Stimulated activated CD4-positive, alpha-beta T cell treated with anti-CD3 and anti-CD28 coated beads, Interleukin-4, amount 100 ng/mL, for 4 hours (primary cell): ENCODE measurements at places on chromosomes 2 and 18.

- DNase-seq = no peak
These were observed 477.7 kb downstream of the DCDC2C start for GRCh38 chr2:4181062-4181461.

DNA sequence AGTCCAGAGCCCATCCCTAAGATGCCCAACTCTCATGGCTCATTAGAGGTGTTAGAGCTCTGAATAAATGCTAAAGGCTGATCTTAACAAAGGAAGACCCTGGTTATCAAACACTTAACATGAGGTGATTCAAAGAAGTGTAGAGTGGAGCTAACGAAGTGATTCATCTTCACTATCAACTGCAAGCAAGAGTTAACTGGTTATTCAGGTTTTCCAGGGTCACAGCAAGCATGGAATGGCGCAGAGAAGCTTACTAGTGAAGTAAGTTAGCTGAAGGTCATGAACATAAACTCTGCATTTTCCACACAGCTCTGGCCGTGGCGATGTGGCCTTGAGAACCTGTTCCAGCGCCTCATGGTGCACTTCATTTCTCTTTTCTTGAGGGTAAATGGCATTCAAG, 17.0 kb downstream of the RND3 start:
- DNase-seq = no peak

GRCh38 chr2:232504438-232504837, 15.8 kb upstream of the PRSS56 start:
- no peak for DNase-seq

DNA sequence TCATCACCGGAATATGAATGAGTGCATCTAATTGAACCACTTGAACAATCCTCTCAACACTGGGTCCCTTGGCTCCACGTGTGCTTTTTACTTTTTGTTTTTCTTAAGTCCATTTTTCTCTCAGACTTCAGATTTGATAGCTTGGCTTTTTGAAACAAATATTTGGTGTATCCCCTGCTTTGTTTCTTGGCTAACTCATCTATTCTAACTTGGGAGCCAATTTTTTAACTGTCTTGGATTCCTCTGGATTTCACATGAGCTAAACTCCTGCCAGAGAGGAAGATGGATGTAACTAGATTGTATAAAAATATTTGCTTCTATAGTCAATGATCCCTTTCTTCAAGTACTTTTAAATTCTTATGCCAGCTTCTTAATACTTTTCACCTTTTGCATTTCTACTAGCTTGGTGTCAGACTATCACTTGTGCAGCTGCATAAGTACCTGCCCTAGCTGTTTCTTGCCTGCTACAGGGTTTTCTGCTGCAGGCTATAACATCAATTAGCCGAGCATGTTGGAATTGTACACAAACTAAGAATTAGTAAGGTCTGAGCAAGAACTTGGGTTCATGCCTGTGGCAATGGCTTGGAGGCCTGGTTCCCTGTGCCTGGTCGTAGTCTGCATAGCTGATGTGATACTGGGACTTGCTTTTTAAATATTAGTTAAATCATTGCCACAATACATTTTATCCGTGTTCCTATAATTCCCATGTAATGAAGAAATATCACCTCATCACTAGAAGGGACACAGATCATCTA, 281.5 kb downstream of the EN1 start:
- DNase-seq = no peak

GRCh38 chr2:219300022-219300421, 9.2 kb downstream of the PTPRN start:
- DNase-seq = no peak

- DNase-seq = no peak
These were observed 45.3 kb upstream of the PSME4 start for GRCh38 chr2:54015798-54016699.

- no peak for DNase-seq
These were observed 27.4 kb downstream of the MARCHF4 start for GRCh38 chr2:216344950-216345300.

GRCh38 chr2:183011743-183012142, 26.5 kb downstream of the NCKAP1 start:
- DNase-seq = no peak

- no peak for DNase-seq
These were observed 150.0 kb upstream of the MYCN start for GRCh38 chr2:15790326-15790725.

DNA sequence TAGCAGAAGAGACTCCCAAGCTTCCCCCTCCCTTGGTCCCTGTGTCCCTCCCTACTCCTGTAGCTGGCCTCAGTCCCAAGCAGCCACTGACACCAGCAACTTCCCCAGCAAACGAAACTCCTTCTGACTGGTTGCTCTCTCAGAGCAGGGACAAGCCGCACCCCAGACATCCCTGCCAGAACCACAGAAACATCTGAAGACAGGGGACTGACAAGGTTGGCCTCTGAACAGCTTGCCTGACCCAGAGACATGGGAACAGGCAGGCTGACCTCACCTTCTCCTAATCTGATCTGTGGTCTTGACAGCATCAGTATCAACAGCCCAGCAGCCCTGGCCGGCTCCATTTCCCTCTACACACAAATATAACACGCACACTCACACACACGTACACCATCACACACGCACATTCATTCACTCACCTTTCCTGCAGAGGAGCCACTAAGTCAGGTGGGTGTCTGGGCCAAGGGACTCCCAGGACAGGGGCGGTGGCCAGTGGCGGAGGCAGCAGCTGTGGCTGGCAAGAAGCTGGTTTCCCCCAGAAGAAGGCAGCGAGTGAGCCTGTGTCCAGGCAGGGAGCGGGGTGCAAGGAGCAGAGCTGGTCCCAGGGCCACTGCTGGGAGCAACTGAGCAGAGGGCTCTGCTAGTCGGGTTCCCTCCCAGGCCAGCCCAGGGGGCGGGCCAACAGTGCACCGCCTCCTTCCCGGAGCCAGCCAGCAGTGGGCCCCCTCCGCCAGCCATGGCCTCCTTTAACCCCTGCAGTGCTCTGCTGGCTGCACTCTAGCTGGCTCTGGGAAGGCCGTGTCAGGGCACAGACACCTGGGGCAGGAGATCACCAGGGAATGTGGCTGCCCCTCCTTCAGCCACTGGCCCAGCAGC, 59.1 kb downstream of the TNS1 start:
- DNase-seq = no peak

GRCh38 chr18:10166164-10166807, 252.5 kb downstream of the VAPA start:
- DNase-seq = no peak

DNA sequence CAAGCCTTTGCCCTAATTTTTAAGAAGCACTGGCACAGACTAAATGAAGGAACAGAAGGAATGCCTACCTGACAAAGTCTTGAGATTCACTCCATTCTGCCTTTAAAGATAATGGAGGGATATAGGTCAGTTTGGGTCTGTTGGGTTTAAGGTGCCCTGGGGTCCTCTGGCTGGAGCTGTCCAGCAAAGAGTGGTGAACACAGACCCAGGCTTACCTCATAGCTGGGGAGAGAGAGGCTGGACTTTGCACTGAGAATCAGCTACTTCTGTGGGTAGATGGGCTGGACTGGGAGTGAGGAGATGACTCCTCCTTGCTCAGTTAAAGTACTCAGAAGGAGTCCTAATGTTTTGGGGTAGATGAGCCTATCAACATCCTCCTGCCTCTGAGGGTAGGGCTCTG, 64.4 kb upstream of the CXCR4 start:
- no peak for DNase-seq

- no peak for DNase-seq
These were observed 31.9 kb downstream of the CNGA3 start for GRCh38 chr2:98378196-98378595.

- no peak for DNase-seq
These were observed 118.6 kb upstream of the PGAP1 start for GRCh38 chr2:197045115-197045514.

GRCh38 chr2:70527447-70528080, 26.1 kb downstream of the TGFA start:
- DNase-seq = no peak

GRCh38 chr2:122263746-122264145, 508.3 kb downstream of the TSN start:
- DNase-seq = no peak

- peak; percentile 19 for DNase-seq
These were observed 11.7 kb upstream of the CXCR4 start for GRCh38 chr2:136129601-136130000.

DNA sequence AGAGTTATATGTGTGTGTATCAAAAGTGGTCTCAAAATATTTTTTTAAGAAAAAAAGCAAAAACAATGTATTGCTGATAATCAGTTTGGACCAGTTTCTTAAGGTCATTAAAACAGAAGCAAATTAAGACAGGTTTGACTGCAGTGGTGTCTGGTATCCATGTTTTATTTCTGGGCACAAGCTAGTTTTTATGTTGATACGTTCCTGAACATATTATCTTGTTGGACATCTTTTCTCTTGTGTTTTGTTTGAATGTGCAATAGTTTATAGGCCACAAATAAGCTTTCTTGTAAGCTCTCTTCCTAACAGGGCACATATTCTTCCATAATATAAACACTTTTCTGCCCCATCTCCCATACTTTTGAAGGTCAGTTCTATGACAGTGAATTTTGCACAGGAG, 74.6 kb upstream of the FAM117B start:
- no peak for DNase-seq

GRCh38 chr2:150169237-150169629, 318.2 kb downstream of the RND3 start:
- DNase-seq = no peak

GRCh38 chr18:74784752-74785151, 187.1 kb downstream of the ZNF407 start:
- DNase-seq = no peak

DNA sequence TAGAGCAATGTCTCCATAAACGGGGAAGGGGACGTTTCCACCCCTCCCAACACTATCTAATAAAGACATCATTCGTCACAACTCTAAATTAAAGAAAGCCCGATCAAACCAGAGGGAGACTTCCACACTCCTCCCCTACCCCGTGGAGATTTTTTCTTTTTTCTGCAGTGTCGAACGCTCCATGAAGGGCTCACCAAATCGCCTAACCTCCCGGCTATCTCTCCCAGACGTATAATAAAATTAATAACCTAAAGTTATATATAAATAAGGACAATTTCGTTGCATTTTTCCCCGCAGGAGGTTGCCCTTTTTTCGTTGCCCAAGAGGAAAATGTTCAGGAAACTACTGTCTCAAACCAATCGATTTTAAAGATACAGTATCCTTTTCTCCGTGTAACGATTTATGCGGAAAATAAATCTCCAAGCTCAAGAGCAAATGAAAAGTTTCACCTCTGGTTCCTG, 2.4 kb downstream of the EVX2 start:
- no peak for DNase-seq

GRCh38 chr2:101655702-101656422, 41.6 kb upstream of the MAP4K4 start:
- no peak for DNase-seq

GRCh38 chr2:204110751-204111516, 174.4 kb downstream of the ICOS start:
- DNase-seq = no peak

- DNase-seq = no peak
These were observed 35.1 kb upstream of the ACVR1 start for GRCh38 chr2:157911246-157911645.

GRCh38 chr18:23460285-23461273, 7.5 kb downstream of the RIOK3 start:
- no peak for DNase-seq

DNA sequence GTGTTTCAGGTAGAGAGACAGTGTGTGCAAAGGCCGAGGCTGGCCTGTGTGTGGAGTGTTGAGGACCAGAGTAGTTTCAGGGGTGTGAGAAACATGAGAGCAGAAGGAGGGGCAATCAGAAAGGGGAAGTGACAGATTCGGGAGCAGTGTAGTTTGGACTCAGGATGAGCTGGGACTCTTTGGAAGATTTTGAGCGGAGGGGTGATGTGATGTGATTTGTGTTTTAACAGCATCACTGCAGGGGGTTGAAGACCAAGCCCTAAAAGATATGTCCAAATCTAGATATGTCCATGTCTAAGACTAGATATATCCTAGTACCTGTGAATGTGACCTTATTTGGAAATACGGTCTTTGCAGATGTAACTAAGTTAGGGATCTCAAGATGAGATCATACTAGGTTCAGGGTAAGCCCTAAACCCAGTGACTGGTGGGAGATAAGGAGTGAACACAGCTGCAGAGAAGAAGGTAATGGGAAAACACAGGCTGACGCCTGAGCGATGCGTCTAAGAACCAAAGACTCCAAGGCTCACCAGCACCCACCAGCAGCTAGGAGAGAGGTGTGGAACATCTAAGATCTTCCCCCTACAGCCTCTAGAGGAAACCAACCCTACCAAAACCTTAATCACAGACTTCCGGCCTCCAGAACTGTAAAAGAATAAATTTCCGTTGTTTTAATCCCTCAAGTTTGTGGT, 38.5 kb upstream of the MYO3B start:
- no peak for DNase-seq

GRCh38 chr2:215487002-215487372, 51.1 kb upstream of the FN1 start:
- no peak for DNase-seq

GRCh38 chr2:27572998-27573429, 9.8 kb upstream of the ZNF512 start:
- no peak for DNase-seq

DNA sequence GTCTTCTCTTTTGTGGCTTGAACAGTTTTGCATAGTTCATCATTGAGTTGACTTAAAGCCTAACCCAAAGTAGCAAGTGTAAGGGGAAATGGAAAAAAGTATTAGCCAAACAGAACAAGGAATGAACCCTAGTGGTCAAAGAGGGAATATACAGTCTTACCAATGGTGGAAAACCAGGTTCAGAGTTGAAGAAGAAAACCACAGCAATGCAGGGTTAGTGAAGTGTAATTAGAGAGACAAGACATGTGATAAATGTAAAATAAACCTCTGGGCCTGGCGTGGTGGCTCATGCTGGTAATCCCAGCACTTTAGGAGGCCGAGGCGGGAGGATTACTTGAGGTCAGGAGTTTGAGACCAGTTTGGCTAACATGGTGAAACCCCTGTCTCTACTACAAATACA, 2.4 kb downstream of the TTN start:
- DNase-seq = no peak

- no peak for DNase-seq
These were observed 78.0 kb upstream of the SERTAD2 start for GRCh38 chr2:64731746-64732145.

DNA sequence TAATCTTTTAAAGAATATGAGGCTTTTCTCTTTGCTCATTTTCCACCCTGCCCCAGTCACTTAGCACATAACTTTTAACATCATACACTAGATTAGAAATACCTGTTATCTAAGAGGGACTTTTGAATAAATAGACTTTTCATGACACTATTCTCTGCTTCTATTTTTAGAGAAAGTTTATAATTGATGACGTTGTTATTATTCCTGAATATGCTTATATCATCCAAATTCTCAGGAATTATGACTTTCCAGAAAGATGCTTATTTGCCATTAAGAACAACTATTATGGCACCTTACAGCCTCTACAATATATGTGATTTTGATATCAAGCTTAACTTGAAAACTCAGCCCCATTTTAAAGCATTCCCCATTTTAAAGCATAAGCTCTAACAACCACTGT, 11.4 kb downstream of the TMEFF2 start:
- no peak for DNase-seq

DNA sequence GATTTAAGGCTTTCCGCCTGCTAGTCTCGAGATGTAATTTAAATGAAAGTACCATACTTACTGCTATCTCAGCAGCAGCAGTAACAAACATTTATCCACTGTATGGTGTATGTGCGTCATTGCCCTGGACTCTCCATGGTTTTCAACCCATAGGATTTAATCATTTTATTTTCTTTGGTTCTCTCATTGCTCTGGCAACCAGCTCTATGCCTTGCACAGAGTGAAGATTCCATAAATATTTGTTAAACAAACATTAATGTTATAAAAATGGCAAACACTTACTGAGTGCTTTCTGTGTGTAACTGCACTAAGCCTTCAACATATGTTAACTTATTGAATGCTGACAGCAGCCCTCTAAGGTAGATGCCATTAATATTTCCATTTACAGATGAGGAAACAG, 1.3 kb upstream of the LMAN1 start:
- no peak for DNase-seq
